ENCODE measurements at places on chromosomes 6 and 20. TPM values are rescaled to one million over a fixed set of nuclear protein-coding genes. Genes with fewer than 3 reads are reported as not detected.

Gene ERVFRD-1
- not detected for total RNA-seq

Gene GSTA1
- total RNA-seq: not detected

Gene HEBP2
- 52.6 TPM for total RNA-seq

Gene PPP1R3G
- total RNA-seq: 0.96 TPM

Gene PNPLA1
- total RNA-seq: not detected

Measured in epithelial cell of alveolus of lung (primary cell).